ENCODE measurements at places on chromosomes 16 and 17.
A peak's percentile ranks its signal among the peaks of the same experiment; 100 is the strongest.

GRCh38 chr17:556431-556995 is 158.1 kb downstream of the VPS53 start:
- peak; percentile 29 for DNase-seq

- no peak for DNase-seq
Measured at GRCh38 chr17:74354123-74354522, 7.5 kb downstream of the BTBD17 start.

- DNase-seq = no peak
Measured at GRCh38 chr17:32527146-32527545, 40.4 kb downstream of the CDK5R1 start.

DNA sequence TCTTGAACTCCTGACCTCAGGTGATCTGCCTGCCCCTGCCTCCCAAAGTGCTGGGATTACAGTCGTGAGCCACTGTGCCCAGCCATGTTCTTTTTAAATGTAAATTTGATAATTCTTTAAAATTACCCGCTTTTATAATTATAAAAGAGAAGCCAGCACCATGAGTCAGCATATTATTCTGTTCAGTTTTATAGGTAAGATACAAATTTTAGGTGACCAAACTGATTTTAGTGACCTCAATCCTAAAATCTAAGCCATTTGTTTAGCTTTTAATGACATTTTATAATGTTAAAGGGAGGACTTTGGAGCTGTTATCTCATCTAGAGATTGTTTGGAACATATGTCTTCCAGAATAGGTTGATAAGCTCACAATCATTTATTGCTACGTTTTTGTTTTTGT is 20.8 kb upstream of the PPM1E start:
- DNase-seq = no peak

DNA sequence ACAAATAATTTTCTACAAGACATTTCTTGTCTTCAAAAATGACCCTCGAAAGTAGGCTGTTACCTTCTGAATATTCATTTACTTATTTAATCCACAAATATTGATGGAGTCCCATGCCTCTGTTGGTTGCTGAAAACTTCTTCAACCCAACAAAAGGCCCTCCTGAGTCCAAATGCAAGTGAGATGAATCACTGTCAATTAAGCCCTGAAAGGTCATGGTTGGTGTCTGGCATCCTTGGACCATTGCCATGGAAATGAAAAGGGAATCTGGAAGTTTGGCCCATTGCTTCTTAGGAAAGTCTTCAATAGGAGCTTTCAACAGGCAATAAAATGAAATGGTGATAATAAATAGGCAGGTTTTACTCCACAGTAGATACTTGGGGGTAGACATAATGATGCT is 364.7 kb upstream of the DYNLRB2 start:
- DNase-seq = peak; percentile 54

DNA sequence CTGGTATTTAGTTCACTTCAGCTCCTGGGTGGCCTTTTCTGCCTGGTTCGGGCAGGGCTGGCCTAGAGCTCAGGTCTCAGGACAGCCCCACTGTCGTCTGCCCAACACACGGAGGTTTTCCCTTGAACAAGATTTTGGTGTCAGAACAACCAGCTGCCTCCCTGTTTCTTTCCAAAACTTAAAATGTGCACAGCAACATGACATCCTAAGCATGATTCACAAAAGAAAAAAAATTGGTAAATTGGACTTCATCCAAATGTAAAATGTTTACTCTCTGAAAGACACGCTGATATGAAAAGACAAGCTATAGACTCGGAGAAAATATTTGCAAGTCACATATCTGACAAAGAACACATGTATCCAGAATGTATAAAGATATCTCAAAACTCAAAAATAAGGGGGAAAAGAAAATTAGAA is 197.8 kb upstream of the CHMP6 start:
- peak; percentile 61 for DNase-seq

DNA sequence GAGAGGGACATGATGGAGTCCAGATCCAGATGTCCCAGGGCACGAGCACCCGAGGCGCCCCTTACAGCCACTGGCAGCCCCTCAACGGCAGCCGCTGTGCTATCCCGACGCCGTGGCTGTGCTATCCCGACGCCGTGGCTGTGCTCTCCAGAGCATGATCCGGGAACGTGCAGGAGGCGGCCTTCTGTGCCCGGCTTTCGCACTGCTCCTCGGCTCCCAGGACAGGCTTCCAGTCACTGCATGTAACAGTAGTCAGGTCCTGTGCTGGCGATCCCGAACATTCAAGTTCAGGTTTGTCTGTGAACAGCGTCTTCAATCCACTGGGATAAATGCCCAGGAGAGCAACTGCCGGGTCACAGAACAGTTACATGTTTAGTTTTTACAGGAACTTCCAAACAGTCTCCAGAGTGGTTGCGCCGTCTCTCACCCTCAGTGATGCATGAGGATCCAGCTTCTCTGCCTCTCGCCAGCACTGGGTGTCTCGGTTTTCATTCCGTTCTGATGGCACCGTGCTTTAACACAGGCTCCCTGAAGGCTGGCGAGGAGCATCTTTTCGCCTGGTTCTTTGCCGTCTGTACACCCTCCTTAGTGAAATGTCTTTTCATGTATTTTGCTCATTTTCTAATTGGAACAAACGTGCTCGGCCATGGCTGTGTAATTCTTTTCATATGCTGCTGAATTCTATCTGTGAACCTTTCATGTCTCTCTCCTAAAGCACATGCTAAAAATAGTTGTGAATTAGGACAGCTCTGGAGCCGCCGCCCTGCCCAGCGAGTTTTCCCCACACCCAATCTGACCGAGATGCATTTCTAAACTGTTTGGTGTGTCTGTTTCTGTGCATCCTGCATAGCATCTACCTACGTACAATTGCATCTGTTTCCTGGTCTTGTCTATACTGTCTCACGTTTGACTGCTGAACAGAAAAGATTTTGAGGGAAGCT is 72.6 kb upstream of the METRNL start:
- DNase-seq = no peak

DNA sequence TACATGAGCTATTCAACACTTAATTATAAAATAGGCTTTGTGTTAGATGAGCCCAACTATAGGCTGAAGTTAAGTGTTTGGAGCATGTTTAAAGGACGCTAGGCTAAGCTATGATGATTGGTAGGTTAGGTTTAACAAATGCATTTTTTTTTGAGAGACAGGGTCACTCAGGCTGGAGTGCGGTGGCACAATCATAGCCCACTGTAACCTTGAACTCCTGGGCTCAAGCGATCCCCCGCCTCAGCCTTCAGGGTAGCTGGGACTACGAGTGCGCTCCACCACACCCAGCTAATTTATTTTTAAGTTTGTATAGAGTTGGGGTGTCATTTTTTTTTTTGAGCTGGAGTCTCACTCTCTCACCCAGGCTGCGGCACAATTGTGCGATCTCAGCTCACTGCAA is 19.3 kb upstream of the GPRC5C start:
- no peak for DNase-seq

DNA sequence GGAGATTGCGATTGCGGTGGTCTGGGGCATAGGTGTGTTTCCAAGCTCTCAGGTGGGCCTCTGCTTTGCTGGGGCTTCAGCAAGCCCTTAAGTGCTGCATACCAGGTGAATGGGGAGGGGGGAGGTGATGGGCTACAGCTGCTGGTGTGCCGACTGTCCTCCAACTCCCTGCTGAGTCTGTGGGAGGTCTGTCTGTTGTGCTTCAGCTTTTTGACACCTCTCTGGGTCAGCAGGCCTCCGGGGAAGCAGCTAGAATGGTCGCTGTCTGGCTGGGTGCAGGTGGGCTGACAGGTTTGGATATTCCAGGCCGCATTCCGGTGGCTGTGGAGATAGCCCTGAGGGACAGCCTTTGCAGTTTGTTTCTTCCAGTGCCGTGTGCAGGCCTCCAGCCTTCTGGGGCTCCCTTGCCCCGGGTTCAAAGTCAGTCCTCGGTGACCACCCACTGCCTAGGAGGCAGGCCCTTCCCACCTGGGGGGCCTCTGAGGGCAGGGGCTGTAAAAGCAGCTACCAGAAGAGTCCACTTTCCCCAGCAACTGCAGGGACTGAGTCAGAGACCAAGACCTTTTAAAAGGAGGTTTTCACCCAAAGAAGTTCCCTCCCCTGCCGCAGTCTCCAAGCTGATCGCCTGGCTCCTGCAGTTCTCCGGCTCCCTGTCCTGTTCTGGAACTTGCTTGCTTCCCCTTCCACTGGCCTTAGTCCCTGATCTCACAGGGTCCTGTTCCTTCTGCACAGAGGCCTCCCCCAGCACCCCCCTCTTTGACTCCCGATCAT is 2.0 kb upstream of the TTYH2 start:
- DNase-seq = peak; percentile 13

GRCh38 chr16:2927010-2927646 is 15.4 kb downstream of the FLYWCH1 start:
- peak; percentile 82 for DNase-seq

DNA sequence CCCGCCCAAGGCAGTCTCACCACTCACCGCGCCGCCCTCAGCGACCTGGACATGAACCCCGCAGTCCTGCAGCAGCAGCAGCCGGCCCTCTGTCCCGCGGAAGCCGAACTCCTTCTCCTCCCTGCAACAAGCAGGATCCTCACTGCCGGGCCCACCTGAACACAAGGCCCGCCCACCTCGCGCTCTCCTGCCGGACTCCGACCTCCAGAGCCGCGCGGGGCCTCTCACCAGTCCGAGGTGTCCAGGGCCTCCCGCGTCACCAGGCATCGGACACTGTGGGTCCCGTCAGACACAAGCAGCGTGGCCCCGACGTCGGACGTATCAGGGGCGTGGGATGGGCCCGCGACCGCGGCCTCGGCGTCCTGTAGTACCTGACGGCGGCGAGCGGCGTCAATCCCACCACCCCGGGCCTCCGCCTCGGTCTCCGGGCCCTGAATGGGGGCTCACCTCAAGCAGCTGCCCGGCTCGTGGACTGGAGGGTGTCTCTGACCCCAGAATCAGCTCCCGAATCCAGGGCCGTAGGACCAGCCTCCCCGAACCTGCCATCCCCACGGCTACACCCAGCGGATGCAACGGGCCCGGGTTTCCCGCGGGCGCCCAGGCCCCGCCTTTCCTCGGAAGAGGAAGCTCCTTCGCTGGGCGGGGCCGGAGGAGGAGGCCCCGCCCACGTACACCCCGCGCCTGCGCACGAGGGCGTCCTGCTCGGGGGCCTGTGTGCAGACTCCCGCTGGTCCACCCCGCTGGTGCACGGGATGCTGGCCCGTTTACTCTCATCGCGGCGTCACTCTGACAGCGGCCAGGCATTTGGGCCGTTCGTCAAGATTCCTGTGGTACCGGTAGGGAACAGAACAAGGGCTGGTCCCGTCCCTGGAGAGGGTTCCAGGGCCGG is at the start of gene ACD:
Gene ACD, minus strand, starts transcription at position 586 of the 889 bp plus-strand sequence. Its CDS starts 40 bp downstream, at position 546.
- peak; percentile 89 for DNase-seq

DNA sequence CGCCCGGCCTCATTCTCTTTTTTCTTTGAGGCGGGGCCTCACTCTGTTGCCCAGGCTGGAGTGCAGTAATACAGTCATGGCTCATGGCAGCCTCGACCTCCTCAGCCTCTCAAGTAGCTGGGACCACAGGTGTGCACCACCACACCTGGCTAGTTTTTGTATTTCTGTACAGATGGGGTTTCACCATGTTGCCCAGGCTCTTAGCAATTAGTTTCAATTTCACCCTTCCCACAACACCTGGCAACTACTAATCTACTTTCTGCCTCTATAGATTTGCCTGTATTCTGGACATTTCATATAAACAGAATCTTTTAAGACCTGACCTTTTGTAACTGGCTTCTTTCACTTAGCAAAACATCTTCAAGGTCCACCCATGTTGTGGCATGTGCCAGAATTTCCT is 8.0 kb upstream of the NT5M start:
- no peak for DNase-seq

DNA sequence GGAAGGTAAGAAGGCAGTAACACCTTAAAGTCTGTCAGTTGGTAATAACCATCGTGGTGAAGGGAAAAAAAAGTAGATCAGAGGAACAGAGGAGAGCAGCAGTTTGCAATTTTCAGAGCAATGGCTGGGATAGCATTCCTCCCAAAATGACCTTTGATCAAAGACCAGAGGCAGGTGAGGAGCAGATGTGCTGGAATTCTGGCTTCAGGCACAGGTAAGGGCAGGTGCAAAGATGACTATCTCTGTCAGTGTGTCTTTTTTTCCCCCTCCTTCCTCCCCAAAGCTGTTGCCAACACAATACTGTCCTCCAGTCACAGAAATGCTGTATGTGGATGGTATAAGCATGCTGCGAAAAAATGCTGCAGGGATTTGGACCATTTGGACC is 166.7 kb downstream of the XYLT1 start:
- no peak for DNase-seq

GRCh38 chr16:84041881-84042280 is 714 bp downstream of the SLC38A8 start:
- DNase-seq = no peak

DNA sequence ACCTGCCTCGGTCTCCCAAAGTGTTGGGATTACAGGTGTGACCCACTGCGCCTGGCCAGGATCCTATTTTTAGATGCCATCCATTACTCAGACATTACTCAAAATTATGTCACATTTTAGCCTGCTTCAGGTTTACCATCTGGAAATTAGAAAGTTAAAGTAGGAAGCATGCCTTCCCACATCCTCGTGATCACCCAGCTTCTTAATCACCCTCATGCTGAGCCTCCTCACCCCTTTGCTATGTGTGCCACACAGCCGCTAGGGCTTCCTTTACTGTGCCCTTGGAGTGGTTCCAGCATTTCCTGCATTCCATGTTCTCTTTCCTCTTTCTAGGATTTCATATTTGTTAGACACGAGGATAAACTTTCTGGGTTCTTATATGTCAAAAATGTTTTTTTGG is 9.3 kb downstream of the ADORA2B start:
- DNase-seq = peak; percentile 86

- DNase-seq = peak; percentile 10
Measured at GRCh38 chr16:59748531-59748930, 1014.4 kb upstream of the GOT2 start.

DNA sequence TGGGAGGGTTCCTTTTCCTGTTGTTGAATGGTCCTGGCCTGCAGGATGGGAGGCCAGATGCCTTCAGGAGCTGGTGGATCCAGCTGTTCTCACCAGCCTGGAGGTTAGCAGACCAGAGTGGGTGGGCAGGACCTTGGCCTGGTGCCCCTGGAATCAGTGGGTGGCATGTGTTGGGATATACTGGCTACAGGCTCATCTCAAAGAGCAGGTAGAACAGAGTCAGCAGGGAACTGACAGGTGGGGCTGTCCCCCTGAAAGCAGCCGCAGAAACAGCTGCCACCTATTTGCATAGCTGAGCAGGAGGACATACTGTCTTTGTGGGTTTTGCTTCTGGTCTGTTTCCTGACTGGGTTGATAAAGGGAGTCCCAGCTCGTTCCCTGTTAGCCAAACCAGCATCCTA is 144.1 kb downstream of the RAB11FIP4 start:
- DNase-seq = no peak

- DNase-seq = no peak
Measured at GRCh38 chr17:65055280-65055707, 1.2 kb downstream of the GNA13 start.

- peak; percentile 88 for DNase-seq
Measured at GRCh38 chr16:65117811-65118448, 3.9 kb downstream of the CDH11 start.

- no peak for DNase-seq
Measured at GRCh38 chr16:3478242-3478925, 16.9 kb downstream of the C16orf90 start.

DNA sequence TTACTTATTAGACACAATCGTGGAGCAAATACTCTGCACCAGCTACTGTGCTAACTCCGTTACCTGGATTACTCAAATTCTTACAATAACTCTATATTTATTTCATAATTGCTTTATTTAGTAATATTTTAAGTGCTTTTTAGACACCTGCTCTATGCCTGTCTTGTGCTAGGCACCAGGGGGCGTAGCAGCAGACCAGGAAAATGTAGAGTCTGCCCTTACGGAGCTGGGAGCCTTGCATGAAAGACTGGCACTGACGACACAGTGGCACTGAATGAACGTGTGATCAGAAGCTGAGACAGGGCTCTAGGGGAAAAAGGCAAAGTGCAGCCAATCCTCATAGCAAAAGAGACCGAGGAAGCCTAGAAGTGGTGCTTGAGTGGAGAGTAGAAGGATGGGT is 486.5 kb downstream of the CDH13 start:
- DNase-seq = peak; percentile 39

GRCh38 chr17:7262192-7262934 is at the start of gene CLDN7:
CLDN7 (minus strand) TSS chr17:7262478; CDS start chr17:7262043, 435 bp downstream.
- no peak for DNase-seq

Measured in fibroblast of skin of right quadriceps (primary cell).